NK-92 treated with Interleukin-12 subunit alpha and Interleukin-12 subunit beta, amount 100 ng/mL, for 24 hours (cell line): ENCODE measurements at places on chromosomes 6 and 20.

GRCh38 chr6:149157126-149157525, 160.4 kb upstream of the TAB2 start:
- no peak for DNase-seq

- DNase-seq: no peak
Observed at GRCh38 chr6:169858935-169859351, 107.5 kb downstream of the ERMARD start.

GRCh38 chr6:97361286-97361685, 78.3 kb upstream of the MMS22L start:
- no peak for DNase-seq

DNA sequence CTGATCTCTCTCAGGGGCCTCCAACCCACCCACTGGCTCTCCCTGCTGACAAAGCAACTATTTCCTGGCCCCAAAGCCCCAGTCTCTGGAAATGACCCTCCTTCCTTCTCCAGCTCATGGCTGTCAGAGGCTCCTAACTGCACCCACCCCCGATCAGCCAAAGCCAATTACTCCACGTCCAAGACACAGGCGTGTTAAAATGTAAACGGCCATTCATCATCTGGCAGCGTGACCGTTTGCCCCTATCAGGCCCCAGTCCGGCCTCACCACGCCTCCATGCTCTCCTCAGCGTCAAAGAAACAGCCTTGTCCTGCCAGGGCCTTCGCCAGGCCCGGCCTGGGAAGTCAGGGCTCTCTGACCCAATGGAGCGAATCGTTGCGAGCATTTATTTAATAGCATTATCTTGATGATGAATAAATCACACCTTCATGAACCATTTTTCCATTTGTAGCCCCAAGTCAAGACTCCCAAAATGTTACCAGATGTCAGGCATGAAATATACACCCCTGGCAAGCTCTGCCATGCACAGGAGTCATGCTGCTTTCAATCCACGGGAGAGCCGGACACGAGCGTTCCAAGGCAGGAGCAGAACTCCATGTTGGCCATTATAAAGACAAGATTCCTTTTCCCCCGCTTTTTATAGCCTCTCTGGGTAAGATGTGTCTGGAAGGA, 17.7 kb downstream of the RIPOR3 start:
- DNase-seq: no peak

GRCh38 chr6:85406641-85407075, 43.2 kb upstream of the NT5E start:
- DNase-seq: no peak

DNA sequence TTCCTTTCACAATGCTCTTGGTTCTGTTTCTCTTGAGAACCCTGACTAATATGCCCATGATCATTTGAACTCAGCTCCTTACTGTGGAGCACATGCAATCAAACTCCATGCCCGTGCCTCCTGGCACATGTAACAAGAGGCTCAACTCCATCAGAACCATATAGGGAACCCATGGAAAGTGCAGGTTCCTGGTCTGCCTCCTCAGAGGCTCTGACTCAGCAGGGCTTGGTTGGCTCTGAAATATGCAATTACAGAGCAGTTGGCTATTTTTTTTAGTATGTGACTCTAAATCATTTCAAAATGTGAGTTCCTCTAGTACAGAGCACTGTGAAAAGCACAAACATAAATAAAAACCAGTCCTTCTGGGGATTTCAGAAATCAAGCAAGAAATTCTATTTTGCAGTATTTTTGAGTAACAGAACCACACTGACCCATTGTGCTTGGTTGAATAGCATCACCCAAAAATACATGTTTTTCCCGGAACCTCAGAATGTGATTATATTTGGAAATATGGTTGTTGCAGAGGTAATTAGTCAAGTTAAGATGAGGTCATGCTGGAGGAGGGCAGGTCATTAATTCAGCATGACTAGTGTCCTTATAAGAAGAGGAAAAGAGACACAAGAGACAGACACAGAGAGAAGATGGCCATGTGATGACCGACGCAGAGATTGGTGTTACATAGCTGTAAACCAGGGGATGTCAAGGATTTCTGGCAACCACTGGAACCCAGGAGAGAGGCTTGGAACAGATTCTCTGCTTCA, 13.2 kb upstream of the MAP3K4 start:
- no peak for DNase-seq

GRCh38 chr20:63344616-63345327, 16.4 kb downstream of the CHRNA4 start:
- no peak for DNase-seq

DNA sequence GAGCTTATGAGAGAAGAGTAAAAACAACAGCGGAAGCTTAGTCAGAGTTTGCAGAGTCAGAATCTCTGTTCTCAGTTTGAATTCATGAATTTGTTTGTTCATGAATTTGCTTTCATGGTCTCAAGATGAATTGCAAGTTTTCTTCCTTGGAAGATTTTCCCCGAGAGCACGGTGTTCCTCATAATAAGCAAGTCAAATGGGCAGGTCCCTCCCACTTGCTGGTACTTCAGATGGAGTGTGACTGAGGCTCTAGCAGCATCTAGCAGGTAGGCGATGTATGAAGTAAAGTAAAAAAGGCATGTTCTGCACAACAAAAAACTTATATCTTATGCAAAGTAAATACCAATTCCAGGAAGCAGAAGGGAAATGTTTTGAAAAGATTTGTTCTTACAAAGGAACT, 15.5 kb upstream of the MLIP start:
- no peak for DNase-seq

DNA sequence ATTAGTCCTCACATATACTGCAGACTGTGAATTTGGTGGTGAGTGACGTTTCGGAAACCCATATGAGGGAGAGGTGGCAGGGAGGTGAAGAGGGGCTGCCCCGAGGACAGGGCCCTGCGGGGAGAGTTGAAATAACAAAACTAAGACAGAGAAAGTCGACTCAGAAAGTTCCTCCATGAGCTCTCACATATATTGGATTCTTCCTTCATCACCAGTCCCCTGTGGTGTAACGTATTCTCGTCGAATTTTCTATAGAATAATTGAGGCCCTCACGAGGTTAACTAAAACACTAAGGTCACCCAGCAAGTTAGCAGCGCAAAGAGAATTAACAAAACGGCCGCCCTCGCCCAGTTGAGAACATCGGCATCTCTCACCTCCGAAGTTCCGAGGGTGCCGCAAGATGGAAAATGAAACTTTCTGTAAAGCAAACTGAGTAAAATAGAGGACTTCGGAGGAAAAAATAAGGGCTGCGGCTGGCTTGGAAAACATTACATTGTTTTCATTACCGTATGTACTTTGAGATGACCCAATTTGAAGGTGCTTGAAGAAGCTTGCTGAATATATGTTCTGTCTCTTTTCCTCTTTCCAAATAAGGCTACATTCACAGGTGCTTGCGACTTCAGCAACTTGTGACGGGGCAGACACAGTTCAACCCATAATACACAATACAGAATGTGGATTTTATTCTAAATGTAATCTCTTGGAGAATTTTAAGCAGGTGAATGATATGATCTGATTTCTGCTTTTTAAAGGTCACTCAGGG, 490.9 kb upstream of the JARID2 start:
- DNase-seq: no peak

GRCh38 chr6:131005439-131006016, 57.5 kb downstream of the EPB41L2 start:
- DNase-seq: no peak
